GM10248 (cell line): ENCODE measurements at places on chromosomes 2 and 18.

GRCh38 chr2:99890568-99891427 lies 251.6 kb downstream of the AFF3 start:
- DNase-seq, result no peak

- DNase-seq, result no peak
Observed at GRCh38 chr2:124328397-124328796, 303.3 kb downstream of the CNTNAP5 start.

- no peak for DNase-seq
Observed at GRCh38 chr2:190863946-190864345, 16.7 kb upstream of the GLS start.

- DNase-seq, result no peak
Observed at GRCh38 chr18:49690312-49690711, 123.0 kb downstream of the ACAA2 start.

DNA sequence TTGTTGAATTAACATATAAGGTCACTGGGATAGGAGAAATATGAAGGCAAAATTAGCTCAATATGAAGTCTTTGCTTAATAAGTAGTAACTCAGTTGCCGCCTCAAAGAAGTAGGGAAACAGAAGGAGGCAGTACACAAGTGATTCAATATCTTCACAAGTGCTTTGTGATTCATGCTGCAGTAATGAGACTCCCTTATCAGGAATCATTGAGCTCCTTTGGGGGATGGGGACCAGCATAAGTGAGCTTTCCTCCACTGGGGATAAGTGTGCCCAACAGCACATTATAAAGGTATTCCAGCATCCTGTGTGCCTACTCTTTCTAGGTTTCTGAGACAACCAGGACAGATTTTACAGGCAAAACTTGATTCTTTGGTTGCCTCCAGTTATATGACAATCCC lies 323.4 kb upstream of the UBE2E3 start:
- no peak for DNase-seq

- DNase-seq, result no peak
Observed at GRCh38 chr2:36789181-36789804, 92.8 kb downstream of the VIT start.

GRCh38 chr2:159290289-159290907 lies 3.9 kb upstream of the WDSUB1 start:
- no peak for DNase-seq

DNA sequence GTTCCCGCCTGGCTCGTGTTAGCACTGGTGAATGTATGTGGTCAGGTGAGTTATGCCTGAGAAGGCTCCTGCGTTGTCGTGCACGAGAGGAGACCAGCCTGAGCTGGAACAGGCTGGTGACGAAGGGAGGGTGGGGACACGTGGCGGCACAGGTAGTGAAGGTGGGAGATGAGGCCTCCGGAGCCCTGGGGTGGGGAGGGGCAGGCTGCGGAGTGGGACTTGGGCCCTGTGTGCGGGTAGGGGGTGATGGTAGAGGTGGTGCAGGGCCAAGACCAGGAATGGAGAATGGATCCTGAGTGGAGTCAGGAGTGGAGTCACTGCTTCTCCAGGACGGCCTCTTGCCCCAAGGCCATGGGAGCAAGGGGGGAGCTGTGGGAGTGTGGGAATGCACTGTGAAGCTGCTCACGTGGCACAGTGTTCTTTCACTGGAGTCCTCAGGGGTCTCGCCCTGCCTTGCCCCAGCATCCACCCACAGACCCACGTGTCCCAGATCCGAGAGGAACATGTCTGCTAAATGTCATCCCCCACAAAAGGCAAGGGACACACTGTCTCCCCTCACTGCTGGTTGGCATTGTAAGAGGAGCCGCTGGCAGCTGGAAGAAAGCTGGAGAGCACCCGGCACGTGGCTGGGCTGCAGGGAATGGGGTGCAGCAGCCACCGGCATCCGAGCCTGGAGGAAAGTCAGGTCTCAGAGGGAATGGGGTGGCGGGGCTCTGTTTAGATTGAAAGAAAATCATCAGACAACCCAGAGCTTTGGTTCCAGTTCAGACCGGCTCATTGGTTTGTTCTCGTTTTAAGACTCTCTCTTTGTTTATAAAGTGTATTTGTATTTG lies 63.7 kb downstream of the CYP26B1 start:
- no peak for DNase-seq

DNA sequence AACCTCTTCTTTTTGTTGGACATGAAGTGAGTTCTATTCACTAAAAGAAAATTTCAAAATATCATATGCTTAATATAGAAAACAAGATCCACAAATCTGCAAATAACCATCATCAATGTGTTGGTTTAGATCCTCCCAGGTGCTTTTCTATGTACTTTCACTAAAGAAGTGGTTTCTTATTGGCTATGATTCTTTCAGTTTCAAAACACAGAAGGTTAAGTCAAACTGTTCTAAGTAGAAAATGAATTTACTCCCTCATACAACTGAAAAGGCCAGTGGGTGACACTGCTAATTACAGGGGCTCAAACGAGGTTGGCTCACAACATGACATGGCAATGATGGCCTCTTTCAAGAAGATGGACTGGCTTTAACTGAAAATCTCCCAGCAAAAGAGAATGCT lies 111.7 kb downstream of the GALR1 start:
- no peak for DNase-seq

- DNase-seq, result no peak
Observed at GRCh38 chr18:71809711-71810110, 734.4 kb downstream of the CBLN2 start.

DNA sequence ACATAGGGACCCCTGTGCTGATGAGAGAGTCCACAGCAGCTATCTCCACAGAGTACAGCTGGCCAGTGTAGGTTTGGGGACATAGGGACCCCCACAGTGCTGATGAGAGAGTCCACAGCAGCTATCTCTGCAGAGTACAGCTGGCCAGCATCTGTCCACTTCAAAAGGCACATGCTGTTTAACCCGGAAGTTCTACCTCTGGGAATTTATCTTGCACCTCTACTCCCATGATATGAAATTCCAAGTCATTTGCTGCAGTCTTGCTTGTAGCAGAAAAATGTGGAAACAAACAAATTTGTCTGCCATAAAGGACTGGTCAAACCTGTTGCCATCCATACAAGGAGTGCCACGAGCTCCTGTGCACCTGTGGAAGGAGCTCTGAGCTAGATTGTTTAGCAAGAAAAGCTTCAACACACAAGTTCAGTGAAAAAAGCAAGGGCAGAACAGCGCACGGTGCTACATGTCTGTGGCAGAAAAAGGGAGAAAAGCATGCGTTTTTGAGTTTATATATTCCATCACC lies 33.1 kb downstream of the LRRFIP1 start:
- no peak for DNase-seq

- DNase-seq, result no peak
Observed at GRCh38 chr2:121245120-121245820, 39.7 kb downstream of the TFCP2L1 start.

GRCh38 chr2:32559136-32559535 lies 68.7 kb upstream of the TTC27 start:
- DNase-seq, result no peak

DNA sequence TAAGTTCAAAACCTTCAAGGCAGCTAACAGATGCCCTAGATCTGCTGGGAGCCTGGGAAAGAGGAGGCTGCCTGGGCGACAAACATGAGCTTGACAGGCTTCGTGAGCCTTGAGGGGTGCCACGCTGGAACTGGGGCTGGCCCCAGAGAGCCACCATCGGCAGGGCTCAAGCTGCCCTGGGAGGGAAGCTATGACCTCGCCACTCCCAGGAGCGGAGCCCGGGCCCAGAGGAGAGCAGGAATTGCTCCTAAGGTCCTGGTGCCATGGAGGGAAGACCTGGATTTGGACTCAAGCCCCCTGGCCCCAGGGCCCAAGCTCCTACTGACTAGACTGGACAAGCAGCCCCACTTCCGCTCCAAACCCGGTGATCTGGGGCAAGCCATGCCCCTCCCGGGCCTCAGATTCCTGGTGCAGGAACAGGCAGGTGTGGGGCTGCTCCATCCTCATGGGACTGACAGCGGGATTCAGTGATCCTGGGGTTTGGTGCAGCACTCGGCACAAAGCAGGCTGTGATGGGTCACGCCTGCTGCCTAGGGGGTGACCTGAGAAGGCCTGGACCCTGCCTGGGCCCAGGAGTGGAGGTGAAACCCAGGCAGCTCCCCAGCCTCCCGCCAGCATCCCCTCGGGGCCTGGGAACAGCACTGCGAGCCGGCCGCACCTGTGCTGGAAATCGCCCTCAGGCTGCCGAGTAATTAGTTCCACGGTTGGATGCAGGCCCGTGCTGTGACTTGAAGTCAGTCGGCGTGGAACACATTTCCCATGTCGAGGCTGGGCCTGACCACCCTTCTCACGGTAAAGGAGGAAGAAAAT lies 246.9 kb downstream of the NDUFA10 start:
- no peak for DNase-seq

- no peak for DNase-seq
Observed at GRCh38 chr2:129160879-129161278, 818.6 kb upstream of the RAB6C start.

- no peak for DNase-seq
Observed at GRCh38 chr2:182713601-182714000, 2.5 kb upstream of the DNAJC10 start.

DNA sequence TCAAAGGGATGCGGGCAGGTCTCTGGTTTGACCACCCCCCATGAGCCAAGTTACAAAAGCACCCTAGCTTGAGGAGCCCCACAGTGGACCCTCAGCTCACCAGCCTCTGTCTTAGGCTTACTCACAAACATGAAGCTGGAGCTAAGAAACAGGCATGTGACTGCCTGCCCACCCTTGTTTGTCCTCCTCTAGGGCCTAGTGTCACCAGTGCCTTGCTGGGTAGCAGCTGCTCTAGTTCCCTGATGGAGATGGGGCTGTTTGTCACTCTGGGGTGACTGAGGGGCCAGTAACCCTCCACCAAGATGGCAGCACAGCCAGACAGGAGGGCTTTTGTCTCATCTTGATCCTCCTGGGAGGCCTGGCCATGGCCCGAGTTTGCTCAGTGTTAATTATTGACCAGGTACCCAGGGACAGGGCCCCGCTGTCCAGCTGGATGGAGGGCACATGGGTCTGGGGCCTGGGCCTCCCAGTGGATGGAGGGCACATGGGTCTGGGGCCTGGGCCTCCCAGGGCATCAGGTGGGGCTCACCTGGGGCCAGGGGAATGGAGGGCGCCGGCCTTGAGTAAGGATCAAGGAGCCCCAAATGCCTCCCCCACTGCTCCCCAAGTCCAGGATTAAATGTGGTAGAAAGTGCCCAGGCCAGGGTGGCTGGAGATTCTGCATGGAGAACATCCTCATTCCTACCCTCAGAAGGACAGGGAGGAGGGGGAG lies 185.9 kb upstream of the HAAO start:
- DNase-seq, result no peak

GRCh38 chr2:26655611-26656195 lies 14.5 kb upstream of the CIB4 start:
- DNase-seq, result no peak

DNA sequence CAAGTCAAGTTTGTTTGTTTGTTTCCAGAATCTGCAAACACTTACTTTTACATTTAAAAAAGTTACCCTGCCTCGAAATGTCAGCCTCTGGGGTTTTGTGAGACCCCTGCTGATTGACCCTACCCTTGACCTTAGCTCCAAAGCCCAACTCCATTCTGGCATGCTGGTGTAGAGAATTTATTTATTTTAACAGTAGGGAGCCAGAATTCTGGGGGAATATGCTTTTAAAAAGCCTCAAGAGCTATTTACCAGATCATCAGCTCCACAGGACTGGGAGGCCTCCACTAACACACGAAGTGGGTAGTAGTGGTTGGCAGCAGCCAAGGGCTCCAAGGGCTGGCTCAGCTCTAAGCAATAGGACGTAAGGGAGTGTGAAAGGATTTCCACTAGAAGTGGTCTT lies 23.2 kb upstream of the GREB1L start:
- no peak for DNase-seq

DNA sequence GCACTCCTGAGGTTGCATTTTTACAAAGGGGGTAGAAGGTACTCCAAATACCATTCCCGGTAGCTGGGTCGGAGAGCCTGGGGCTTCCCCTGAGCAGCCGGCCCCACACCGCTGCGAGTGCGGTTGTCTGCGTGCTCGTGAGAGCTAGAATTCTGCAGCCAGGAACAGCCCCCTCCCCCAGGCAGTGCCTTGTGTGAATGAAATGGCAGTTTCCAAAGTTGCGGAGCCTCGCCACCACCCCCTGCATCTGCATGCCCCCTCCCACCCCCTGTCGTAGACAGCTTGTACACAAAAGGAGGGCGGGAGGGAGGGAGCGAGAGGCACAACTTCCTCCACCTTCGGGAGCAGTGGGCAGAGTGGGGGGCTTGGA lies 1.1 kb downstream of the MYCN start:
- no peak for DNase-seq

GRCh38 chr2:74375838-74376237 lies 4.3 kb downstream of the DCTN1 start:
- DNase-seq, result no peak

- DNase-seq, result peak; percentile 36
Observed at GRCh38 chr2:121804340-121804739, 48.9 kb downstream of the TSN start.

DNA sequence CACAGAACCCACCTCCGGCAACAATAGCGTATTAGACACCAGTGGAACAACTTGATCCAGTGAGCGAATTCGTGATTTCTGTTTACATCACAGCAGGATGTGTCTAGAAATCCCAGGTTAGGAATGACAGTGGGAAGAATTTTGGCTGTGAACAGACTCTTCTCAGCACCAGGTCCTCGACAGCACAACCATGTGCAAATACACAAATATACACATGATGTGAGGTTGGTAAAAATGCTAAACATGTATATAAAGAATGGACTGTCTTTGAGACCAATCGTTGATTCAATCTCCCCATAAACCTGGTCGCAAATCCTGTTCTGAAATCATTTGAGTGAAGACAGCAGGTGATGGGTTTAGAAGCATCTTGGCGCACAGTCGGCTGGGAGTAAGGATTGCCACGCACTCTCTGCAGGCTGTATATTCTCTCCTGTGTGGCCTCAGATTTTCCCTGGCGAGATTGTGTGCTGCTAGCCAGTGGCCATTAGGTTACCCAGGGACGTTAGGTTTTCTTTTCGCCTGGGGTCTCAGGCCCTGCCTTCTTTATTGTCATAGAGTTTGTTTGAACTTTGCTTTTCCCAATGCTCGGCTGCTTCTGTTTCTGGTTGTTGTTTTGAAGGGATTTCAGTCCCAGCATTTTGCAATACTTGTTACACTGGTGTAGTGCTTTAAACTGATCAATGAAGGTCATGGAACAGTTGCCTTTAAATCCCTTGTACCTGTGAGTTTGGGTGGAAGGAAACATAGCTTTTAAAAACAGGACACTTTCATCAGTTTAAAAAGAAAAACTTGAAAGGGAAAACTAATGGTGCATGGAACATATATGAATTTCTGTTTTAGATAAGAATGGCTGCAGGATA lies 147.3 kb downstream of the ALPK2 start:
- no peak for DNase-seq

DNA sequence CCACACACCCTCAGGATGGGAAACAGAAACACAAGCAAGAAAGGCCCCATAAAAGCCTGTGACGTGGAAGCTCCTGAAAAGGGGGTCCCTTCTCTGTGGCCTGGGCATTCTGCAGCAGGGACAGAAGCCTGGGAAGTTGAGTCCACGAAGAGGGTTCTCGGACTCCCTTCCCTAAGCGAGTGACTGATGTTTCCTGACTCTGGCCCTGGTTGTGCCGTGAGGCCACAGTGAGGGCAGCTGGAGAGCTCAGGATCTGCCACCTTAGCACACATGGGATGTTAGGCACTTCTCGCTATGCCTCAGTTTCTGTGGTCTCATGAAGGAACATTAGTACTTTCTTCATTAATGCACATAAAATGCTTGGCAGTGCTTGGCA lies 87.2 kb upstream of the ZFP36L2 start:
- DNase-seq, result no peak

GRCh38 chr2:45741161-45741850 lies 89.8 kb downstream of the PRKCE start:
- DNase-seq, result no peak
